ENCODE measurements at places on chromosomes 2 and 18.

- DNase-seq: no peak
Observed at GRCh38 chr2:107281637-107282036, 395.7 kb upstream of the ST6GAL2 start.

- no peak for DNase-seq
Observed at GRCh38 chr2:221399183-221399582, 172.9 kb downstream of the EPHA4 start.

- DNase-seq: no peak
Observed at GRCh38 chr18:28095041-28095440, 81.9 kb downstream of the CDH2 start.

- DNase-seq: no peak
Observed at GRCh38 chr18:6155707-6156106, 259.0 kb downstream of the L3MBTL4 start.

DNA sequence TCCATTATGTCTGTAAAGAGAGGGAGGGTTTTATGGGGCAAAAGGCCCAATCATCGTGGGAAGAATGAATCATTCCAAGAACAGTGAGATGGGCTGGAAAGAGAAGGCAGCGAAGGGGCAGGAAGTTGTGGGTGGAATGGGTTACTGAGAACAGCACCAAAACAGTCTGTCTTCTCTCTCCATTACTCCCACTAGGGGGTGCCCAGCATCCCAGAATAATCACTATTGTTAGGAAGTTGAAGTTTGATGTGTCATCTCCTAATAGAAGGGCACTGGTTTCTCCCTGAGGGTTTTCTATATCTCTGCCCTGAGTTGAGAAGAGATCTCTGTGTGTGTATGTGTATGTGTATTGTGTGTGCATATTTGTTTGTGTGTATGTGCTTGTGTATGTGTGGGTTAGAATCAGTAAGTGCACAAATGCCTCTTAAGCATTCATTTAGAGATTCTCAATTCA lies 76.6 kb upstream of the MAP4K3 start:
- peak; percentile 74 for DNase-seq

DNA sequence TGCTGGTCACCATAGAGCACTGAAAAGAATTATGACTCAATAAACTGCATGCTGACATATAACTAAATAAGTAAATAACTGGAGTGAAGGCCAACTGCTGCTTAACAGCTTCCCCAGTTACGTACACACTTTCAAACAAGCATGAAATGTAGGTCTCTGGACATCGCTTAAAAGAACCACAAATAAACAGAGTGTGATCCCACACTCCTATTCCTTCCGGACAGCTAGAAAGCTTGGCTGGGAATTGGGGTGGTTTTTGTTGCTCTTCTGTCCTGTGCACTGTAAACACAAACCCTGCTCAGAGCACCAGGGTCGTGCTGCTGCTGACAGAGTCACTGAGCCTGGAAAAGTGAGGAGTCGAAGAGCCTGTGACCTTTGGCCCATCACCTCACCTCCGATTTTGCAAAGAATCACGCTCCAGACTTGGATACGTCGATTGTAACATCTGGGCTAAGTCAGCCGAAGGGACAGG lies 162.7 kb upstream of the NT5C1B start:
- DNase-seq: no peak

DNA sequence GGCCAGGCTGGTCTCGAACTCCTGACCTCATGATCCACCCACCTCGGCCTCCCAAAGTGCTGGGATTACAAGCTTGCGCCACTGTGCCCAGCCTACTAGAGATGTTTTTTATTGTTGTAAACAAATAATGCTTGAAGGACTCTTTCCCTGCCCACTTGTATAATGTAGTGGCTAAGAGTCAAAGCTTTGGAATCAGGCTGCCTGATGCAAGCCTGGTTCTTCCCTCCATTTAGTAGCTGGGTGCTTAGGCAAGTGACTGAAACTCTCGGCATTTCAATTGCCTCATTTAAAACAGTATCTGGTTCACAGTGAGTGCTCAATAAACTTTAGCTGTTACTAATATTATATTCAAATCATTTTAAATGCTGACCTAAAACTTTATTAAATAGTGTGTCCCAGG lies 264.0 kb upstream of the FBXO11 start:
- DNase-seq: no peak
